Neuronal stem cell (in vitro differentiated cells): ENCODE measurements at places on chromosomes 4 and X.

- H3K36me3 ChIP-seq: no peaks in the 10 kb centered on the region
- peaks cover 21% of the 10 kb centered on the region for H3K4me1 ChIP-seq
Measured at GRCh38 chr4:74111990-74112389, 13.0 kb upstream of the CXCL2 start.

DNA sequence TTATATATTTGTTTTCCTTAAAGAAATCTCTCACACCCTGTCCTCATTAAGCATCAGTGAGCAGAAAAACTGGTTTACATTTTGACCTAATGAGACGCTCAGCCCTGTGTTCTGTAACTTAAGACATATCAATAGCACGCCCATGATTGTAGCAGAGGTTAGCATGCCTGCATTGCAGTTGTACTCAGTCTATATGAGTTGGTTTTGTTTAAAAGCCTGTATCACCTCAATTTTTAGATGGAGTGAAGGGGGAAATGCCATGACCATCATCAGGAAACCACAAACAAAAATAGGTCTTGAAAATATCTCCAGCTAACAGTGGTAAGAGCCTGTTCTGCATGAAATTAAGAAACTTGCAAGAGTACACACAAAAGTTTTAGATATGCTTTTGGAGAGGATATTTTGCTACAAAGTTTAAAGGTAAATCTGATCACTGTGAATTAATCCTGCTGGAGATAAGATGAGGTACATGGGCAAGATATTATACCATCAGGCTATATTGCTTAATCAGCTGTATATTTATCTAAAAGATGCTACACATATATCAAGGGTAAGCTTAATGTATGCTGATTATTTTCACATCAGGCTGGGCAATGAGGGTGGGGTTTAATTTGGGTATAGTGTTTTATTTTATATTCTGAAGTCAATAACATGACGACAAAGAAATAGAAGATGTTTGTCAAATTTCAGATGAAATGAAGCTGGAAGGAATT lies 13.1 kb upstream of the COQ2 start:
- no peaks in the 10 kb centered on the region for H3K36me3 ChIP-seq
- H3K27ac ChIP-seq: no peak overlapping the region
- DNase-seq: no peak
- no peaks in the 10 kb centered on the region for H3K27me3 ChIP-seq
- no peak overlapping the region for H3K4me3 ChIP-seq
- no peaks in the 10 kb centered on the region for H3K4me1 ChIP-seq

GRCh38 chrX:79361192-79361870 lies 5.8 kb downstream of the ITM2A start:
- no peak for DNase-seq
- no peaks in the 10 kb centered on the region for H3K4me1 ChIP-seq
- H3K4me3 ChIP-seq: no peak overlapping the region
- H3K27me3 ChIP-seq: no peaks in the 10 kb centered on the region

GRCh38 chrX:47156611-47157520 lies 11.8 kb downstream of the RBM10 start:
- H3K27ac ChIP-seq: no peak overlapping the region
- H3K4me1 ChIP-seq: no peaks in the 10 kb centered on the region
- peaks cover 11% of the 10 kb centered on the region for H3K27me3 ChIP-seq
- H3K4me3 ChIP-seq: no peak overlapping the region

- no peak overlapping the region for H3K27ac ChIP-seq
- H3K4me1 ChIP-seq: peaks cover 12% of the 10 kb centered on the region
- no peaks in the 10 kb centered on the region for H3K27me3 ChIP-seq
- no peak for DNase-seq
- H3K36me3 ChIP-seq: peaks cover 37% of the 10 kb centered on the region
Measured at GRCh38 chr4:82705169-82705927, 93.2 kb downstream of the SCD5 start.

DNA sequence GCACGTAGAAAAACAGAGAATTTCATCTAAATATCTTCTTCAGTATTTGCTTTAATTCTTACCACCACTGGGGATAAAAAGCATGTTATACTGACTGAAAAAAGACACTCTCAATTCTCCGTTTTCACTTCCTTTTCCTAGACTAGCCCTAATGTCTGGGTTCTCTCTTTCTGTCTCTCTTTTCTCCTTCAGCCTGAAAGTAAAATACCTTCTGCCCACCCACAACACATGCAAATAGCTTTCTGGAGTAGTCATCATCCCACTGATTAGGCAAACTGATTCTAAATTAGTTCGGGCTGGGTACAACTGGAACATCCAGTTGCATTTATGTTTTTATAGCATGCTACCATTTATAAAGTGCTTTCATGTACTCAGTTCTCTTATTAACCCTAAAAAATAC lies 142.4 kb upstream of the ANKRD50 start:
- no peaks in the 10 kb centered on the region for H3K36me3 ChIP-seq
- H3K4me1 ChIP-seq: no peaks in the 10 kb centered on the region
- no peak overlapping the region for H3K27ac ChIP-seq
- H3K27me3 ChIP-seq: no peaks in the 10 kb centered on the region

DNA sequence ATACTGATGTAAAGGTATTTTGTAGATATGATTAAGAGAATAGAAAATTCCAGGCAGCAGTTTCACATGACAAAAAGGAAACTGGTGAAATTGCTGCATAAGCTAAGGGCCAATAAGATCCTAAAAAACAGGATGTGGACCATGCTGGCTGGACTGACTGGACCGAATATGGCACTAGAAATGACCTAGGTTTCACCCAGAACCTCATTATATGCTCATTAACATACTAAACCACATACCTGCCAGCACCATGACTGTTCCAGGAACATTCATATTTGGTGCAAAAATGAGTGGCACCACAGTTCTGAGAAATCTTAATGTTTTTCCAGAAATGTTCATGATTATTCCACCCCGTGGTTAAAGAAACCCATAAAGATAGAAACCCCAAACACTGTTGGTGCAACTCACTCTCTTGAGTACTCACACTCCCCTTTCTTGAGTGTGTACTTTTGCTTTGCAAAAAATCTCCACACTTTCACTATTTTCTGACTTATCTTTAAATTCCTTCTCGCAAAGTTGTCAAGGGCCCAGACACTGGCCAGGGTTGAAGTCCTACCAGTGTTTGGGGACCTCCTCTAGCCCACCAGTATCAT lies 74.0 kb downstream of the FANCB start:
- H3K4me1 ChIP-seq: no peaks in the 10 kb centered on the region
- H3K27me3 ChIP-seq: no peaks in the 10 kb centered on the region
- no peak overlapping the region for H3K4me3 ChIP-seq

DNA sequence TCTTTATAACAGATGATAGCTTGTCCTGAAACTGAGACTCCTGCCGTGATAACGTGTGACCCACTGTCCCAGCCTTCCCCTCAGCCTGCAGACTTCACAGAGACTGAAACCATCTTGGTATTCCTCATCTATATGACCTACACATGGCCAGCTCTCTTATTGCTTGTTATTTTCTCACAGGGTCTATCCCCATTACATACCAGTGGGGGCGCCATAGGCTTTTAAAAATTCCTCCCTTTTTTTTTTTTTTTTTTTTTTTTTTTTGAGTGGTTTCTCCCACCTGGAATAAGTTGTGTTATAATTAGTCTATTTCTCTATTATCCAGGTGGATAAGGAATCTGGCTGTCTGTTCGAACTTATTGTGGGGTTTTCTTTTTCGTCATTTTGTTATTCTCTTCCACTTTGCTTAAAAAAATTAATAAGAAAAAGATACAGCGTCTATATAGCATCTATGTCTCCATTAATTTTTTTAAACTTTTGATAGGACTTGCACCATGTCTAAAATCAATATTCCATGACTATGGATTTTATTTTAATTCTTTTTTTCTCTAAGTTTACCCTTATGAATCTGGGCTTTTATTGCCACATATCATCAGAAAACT lies 47.2 kb downstream of the GYG2 start:
- no peak overlapping the region for H3K27ac ChIP-seq
- no peaks in the 10 kb centered on the region for H3K4me1 ChIP-seq
- no peak for DNase-seq
- H3K36me3 ChIP-seq: peaks cover 54% of the 10 kb centered on the region
- no peaks in the 10 kb centered on the region for H3K27me3 ChIP-seq
- no peak overlapping the region for H3K4me3 ChIP-seq

GRCh38 chrX:15217161-15217560 lies 52.7 kb downstream of the ASB9 start:
- no peak for DNase-seq
- H3K27me3 ChIP-seq: no peaks in the 10 kb centered on the region
- H3K27ac ChIP-seq: no peak overlapping the region
- H3K36me3 ChIP-seq: no peaks in the 10 kb centered on the region
- H3K4me1 ChIP-seq: no peaks in the 10 kb centered on the region

DNA sequence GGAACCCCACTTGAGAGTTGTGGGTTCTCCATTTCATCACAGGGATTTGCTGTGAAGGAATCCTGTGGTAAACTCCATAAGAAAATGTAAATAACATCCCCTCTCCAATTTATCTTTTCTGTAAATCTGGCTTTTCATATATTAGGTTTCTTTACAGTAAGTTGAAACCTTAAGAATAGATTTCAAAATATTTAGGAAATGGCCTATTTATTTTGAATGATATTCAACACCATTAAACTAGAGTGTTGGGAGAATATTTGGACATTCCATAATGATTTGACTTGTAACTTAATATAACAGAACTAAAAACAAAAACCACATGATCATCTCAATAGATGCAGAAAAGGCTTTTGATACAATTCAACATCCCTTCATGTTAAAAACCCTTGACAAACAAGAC lies 197.3 kb upstream of the PGRMC2 start:
- no peak for DNase-seq
- no peak overlapping the region for H3K4me3 ChIP-seq
- H3K36me3 ChIP-seq: no peaks in the 10 kb centered on the region
- H3K4me1 ChIP-seq: peaks cover 1% of the 10 kb centered on the region
- H3K27ac ChIP-seq: no peak overlapping the region
- H3K27me3 ChIP-seq: no peaks in the 10 kb centered on the region

GRCh38 chr4:71343670-71344466 lies 5.0 kb downstream of the SLC4A4 start:
- H3K27ac ChIP-seq: no peak overlapping the region
- H3K36me3 ChIP-seq: no peaks in the 10 kb centered on the region
- DNase-seq: no peak
- H3K4me3 ChIP-seq: no peak overlapping the region

GRCh38 chr4:7465017-7465416 lies 30.3 kb upstream of the PSAPL1 start:
- H3K27me3 ChIP-seq: no peaks in the 10 kb centered on the region
- H3K4me3 ChIP-seq: no peak overlapping the region
- H3K27ac ChIP-seq: no peak overlapping the region
- no peaks in the 10 kb centered on the region for H3K36me3 ChIP-seq

- H3K27ac ChIP-seq: no peak overlapping the region
- H3K36me3 ChIP-seq: no peaks in the 10 kb centered on the region
- H3K4me3 ChIP-seq: no peak overlapping the region
Measured at GRCh38 chr4:181834071-181834470, 409.1 kb upstream of the TENM3 start.

GRCh38 chrX:43530837-43531236 lies 125.3 kb upstream of the MAOA start:
- H3K4me1 ChIP-seq: no peaks in the 10 kb centered on the region
- H3K27ac ChIP-seq: no peak overlapping the region
- H3K36me3 ChIP-seq: no peaks in the 10 kb centered on the region

GRCh38 chr4:186485561-186486062 lies 69.8 kb downstream of the MTNR1A start:
- H3K4me1 ChIP-seq: peaks cover 18% of the 10 kb centered on the region
- H3K36me3 ChIP-seq: no peaks in the 10 kb centered on the region
- no peaks in the 10 kb centered on the region for H3K27me3 ChIP-seq

DNA sequence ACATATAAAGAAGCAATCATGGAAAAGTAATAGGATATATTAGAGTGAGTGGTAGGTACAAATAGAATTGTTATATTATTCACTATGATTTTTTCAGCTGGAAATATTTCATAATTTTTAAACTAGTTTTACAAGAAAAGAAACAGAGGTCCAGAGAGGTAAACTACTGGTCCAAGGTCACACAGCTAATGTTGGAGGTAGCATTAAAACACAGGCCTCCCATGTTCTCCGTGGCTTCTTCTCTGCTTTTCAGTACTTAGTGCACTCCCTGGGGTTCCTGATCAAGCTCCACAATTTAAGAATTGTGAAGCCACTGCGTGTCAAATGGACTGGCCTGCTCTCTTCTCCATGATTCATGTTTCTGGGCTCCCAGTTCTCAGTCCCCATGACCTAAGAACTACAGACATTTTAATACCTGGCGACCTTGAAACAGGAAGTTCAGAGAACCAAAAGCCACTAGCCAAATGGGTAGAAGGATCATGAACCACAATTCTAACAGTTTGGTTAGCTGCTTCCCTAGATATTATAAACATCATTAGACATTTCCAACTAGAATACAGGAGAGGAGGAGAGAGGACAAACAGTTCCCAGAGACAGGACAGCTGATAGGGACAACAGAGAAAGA lies 172.0 kb upstream of the KLF3 start:
- H3K4me3 ChIP-seq: no peak overlapping the region
- H3K27me3 ChIP-seq: no peaks in the 10 kb centered on the region
- H3K27ac ChIP-seq: no peak overlapping the region
- no peak for DNase-seq

DNA sequence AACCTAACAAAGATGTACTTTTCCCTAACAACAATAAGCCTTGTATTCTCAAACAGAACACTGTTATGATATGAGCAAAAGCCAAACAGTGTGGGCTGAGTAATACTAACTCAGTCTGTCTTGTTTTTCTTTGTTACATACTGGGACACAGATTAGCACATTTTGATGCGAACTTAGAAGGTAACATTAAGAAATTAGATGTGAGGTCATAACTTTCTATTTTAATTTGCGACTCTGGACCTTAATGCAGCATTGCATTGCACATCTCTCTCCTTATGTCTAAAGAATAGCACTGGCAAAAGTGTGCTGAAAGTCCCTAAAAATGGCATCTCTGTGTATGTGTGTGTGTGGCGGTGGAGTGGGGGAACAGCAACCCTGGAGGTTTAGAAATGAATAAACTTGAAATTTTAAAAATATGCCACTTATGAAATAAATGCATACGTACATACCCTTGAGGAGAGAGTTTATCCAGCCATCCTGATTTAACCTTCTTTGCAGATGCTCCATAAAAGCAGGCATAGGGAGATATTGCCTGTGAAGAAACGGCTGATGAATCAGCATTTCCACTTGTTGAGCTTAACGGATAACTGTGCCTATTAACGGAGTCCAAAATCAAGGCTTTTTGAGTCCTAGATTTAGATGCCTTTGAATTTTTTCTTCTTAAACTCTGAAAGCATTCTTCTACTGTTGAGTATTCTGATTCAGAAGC lies 34.2 kb downstream of the ARAP2 start:
- H3K27me3 ChIP-seq: no peaks in the 10 kb centered on the region
- no peak overlapping the region for H3K4me3 ChIP-seq
- no peak for DNase-seq
- peaks cover 25% of the 10 kb centered on the region for H3K4me1 ChIP-seq
- no peak overlapping the region for H3K27ac ChIP-seq
- no peaks in the 10 kb centered on the region for H3K36me3 ChIP-seq

DNA sequence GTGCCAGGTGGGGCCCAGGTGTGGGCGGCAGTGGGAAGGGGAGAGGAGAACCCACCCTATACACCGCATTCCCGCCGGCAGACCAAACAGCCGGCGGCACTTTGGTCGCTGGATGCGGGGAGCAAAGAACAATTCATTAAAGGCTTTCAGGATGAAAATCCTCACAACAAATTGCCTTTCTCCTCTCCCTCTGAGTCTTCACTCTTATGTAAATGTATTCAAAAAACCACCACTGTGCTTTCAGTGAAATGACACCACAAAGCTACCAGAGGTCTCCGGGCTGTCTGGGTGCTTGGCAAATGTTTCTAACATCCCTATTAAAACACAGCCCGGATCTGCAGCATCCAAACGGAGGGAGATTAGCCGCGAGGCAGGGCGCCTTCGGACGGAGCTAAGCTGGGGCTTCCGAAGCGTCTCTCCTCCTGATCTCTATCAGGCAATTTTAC lies 171.8 kb upstream of the TBL1X start:
- H3K27me3 ChIP-seq: peaks cover 6% of the 10 kb centered on the region
- no peak overlapping the region for H3K4me3 ChIP-seq
- H3K27ac ChIP-seq: no peak overlapping the region
- no peaks in the 10 kb centered on the region for H3K36me3 ChIP-seq
